Subcutaneous adipose tissue (tissue), 4 donors: ENCODE measurements at places on chromosomes 3 and 15. TPM values are rescaled to one million over a fixed set of nuclear protein-coding genes. Genes with fewer than 3 reads are reported as not detected.

The KCNMB2 gene
- total RNA-seq, result not detected

The RGMA gene
- 8.2 TPM for total RNA-seq

The IL20RB gene
- total RNA-seq, result 2.9 TPM

The EPHA3 gene
- total RNA-seq, result 5.6 TPM
